ENCODE measurements at places on chromosomes 4 and X. TPM values are rescaled to one million over a fixed set of nuclear protein-coding genes. Genes with fewer than 3 reads are reported as not detected.

The ASMT gene
- 0.36 TPM for total RNA-seq

The RRH gene
- under 0.01 TPM for total RNA-seq

The SMR3B gene
- total RNA-seq, result not detected

The NAA10 gene
- 46.3 TPM for total RNA-seq

The NPY2R gene
- 0.36 TPM for total RNA-seq

The GABRG1 gene
- not detected for total RNA-seq

The KCTD8 gene
- not detected for total RNA-seq

The UGT2A1 gene
- not detected for total RNA-seq

The CAPN6 gene
- total RNA-seq, result not detected

The USP51 gene
- total RNA-seq, result 4.3 TPM

The SLITRK4 gene
- 0.29 TPM for total RNA-seq

The FAM47C gene
- not detected for total RNA-seq

The PGK1 gene
- total RNA-seq, result 206 TPM

- DNase-seq, result no peak
Observed at GRCh38 chr4:38682336-38682735, 18.3 kb downstream of the KLF3 start.

DNA sequence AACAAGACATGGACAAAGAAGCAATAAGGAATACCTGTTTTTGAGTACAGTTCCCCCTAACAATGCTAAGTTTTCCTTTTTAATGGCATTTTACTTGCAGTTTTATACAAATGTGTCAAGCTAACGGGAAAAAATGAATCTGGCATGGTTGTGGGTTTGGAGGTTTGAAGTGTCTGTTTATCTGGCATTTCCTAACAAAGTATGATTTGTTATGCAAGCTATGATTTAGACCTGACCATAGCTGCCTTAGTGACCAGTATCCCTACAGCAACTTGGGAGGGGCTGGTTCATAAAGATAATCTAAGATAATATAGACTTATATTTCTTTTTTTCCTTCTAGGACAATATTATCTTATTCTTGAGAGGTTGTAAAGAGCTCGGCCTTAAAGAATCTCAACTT is 60.6 kb downstream of the LIMCH1 start:
- DNase-seq, result no peak

GRCh38 chr4:30839583-30840520 is 119.7 kb downstream of the PCDH7 start:
- no peak for DNase-seq

DNA sequence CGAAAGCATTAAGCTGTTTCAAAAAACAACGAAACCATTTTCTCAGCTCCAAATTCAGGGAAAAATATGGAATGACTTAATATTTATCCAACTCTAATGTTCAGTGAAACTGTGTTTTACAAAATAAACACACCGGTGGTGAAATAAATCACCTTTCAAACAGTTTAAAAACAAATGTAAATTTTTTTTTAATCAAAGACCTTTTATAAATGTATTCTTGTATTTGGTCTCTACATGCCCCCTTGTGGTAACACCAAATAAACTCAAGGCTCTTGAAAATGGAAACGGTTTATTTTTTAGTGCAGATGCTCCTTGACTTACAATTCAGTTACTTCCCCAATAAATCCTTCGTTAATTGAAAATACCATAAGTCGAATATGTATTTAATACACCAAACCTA is 45.8 kb upstream of the ITM2A start:
- DNase-seq, result peak; percentile 18

- DNase-seq, result no peak
Observed at GRCh38 chrX:138191998-138192397, 519.5 kb downstream of the FGF13 start.

- no peak for DNase-seq
Observed at GRCh38 chr4:156195914-156196313, 242.2 kb upstream of the CTSO start.

DNA sequence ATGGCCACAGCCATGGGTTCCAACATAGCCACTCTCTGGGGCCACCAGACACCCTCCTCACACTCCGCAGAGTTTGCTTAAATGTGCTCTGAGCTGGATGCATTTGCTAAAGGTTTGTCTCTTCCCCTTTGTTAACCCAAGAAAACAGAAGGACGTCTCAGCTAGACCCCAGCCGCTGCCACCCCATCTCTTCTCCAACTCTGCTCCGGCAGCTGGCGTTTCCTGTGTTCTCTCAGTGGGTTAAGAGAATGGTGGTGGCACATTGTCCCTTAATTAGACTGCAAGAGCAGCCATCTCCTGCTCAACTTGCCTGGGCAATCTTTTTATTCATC is 43.7 kb upstream of the FAM9C start:
- no peak for DNase-seq

GRCh38 chr4:93182722-93183121 is 645.8 kb upstream of the ATOH1 start:
- DNase-seq, result no peak

DNA sequence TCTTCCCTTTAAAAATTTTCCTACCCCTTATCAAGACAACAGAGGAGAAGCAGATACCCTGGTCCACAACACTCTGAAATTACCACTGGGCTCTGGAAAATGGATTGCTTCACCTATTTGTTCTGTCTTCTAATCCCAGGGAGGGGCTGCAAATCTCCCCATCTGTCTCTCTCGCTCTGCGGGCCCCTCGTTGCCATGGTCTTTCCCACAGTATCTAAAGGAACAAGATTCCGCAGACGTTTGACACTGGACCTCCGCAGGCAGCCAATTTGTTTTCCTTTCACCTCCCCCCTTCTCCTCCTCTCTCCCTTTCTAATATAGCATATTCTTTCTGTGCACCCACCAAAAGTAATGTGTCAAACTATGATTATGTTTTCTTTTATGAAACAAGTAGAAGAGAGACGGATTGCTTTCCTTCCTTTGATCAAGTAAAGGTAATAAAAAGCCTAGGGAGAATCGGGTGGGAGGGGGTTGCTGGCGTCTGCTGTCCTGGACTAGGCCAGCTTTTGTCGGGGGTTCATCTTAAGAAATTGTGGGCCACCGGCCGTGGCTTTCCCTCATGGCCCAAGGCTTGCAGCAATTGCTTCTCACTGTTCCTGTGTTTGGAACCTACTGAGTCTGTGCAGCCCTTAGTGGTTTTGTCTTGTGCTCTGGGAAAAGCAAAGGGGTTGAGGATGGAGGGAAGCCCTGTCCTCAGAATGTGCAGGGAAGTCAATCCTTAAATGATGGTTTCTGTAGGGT is 81.0 kb downstream of the MGST2 start:
- DNase-seq, result no peak

GRCh38 chr4:140617499-140618248 is 48.9 kb upstream of the UCP1 start:
- no peak for DNase-seq

- peak; percentile 56 for DNase-seq
Observed at GRCh38 chr4:168882650-168883233, 127.3 kb downstream of the CBR4 start.

DNA sequence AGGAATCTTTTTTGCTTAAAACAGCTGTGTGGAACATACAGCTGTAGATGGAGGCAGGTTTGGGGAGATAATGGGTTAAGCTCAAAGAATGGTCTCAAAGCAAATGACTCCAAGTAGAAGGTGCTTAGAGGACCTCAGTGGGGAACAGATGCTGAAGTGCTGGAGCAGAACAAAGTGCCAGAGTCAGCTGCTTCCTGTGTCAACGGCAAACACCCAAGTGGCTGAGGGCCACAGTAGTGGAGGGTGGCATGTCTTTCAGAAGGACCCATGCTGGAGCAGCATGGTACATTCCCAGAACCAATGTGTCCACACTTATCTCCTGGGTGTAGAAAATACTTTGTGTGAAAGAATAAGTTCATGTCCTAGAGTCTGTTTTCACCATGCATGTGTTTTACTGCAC is 197.5 kb downstream of the CCNG2 start:
- DNase-seq, result no peak

DNA sequence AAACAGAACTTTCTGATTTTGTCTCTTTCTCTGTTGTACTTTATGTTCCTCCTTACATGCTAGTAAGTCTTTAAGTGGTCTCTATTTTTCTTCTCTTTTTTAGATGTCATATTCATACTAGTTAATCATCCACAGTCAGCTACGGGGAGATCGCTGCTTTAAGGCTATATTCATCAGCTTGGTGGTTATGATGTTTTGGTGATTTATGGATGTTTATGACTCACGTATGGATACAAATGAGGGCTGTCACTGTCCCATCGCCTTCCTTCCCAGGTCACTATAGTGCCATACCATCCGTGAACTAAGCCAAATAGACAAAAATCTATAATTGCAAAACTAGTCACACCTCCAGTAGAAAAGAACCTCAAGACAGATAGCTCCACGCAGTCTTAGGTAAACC is 296.8 kb upstream of the AADAT start:
- DNase-seq, result no peak

DNA sequence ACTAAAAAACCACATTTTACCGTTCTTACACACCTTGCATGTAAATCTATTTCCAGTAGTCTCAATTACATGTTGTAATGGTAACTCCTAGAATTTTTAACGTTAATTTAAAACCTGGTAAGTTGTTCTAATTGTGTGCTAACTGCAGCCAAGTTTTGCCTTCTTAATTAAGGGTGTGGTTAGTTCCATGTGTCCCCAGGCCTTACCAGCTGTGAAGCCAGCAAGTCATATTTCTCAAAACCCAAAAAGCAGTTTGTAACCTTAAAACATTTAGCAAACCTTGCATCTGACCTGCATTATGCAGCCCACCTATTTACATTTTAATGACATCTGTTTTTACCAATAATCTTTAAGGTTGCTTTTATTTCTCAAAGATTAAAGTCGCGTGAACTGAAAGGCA is 18.4 kb upstream of the FAM47E start:
- no peak for DNase-seq

- no peak for DNase-seq
Observed at GRCh38 chr4:119087656-119088055, 48.0 kb upstream of the MYOZ2 start.

GRCh38 chr4:20195071-20195885 is 56.4 kb upstream of the SLIT2 start:
- no peak for DNase-seq

GRCh38 chr4:87249332-87250019 is 29.1 kb upstream of the KLHL8 start:
- no peak for DNase-seq

GRCh38 chrX:24647257-24648058 is at the start of gene PCYT1B:
Gene PCYT1B, minus strand, starts transcription at chrX:24647347. Its CDS starts 242 bp downstream, at chrX:24647105.
- no peak for DNase-seq

- no peak for DNase-seq
Observed at GRCh38 chr4:3371033-3372001, 70.5 kb upstream of the HGFAC start.

Measured in osteoblast (primary cell).